ENCODE measurements at places on chromosomes 2 and 18.
A peak's percentile ranks its signal among the peaks of the same experiment; 100 is the strongest.

GRCh38 chr2:67619204-67619603 is 222.1 kb downstream of the ETAA1 start:
- no peak for DNase-seq

DNA sequence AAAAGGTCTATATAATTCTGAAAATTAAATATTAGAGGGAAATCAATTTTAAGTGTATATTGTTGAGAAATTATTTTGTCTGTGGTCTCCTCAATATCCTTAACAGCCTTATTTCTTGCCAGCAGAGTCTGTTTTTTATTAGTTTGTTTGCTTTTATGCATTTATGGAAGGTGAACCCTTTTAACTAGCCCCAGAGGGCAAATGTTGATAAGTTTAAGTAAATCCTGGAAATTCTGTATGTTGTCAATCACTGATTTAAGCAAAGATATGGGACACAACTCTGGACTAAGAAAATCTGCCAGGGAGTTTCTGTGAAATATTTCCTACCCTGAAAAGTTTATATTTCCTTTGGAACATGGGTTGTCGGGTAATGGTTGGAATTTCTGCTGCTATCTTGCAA is 339.5 kb upstream of the COL3A1 start:
- DNase-seq = no peak

DNA sequence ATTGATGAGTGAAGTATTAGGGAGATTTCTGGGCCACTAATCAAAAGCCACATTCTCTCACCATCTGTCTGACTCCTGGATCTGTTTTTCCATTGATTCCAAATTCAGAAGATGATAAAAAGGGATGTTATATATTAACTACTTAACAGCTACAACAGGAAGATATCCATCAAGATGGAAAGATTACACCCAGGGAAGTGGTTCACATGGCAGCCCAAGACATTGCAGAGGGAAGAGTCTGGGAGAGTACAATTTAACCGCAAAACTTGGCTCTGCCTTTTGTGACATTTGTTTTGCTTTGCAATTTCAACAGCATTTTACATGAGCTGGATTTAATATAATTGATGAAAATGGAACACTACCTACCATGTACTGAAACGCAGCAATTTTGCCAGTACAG is 22.5 kb upstream of the TCF4 start:
- no peak for DNase-seq

DNA sequence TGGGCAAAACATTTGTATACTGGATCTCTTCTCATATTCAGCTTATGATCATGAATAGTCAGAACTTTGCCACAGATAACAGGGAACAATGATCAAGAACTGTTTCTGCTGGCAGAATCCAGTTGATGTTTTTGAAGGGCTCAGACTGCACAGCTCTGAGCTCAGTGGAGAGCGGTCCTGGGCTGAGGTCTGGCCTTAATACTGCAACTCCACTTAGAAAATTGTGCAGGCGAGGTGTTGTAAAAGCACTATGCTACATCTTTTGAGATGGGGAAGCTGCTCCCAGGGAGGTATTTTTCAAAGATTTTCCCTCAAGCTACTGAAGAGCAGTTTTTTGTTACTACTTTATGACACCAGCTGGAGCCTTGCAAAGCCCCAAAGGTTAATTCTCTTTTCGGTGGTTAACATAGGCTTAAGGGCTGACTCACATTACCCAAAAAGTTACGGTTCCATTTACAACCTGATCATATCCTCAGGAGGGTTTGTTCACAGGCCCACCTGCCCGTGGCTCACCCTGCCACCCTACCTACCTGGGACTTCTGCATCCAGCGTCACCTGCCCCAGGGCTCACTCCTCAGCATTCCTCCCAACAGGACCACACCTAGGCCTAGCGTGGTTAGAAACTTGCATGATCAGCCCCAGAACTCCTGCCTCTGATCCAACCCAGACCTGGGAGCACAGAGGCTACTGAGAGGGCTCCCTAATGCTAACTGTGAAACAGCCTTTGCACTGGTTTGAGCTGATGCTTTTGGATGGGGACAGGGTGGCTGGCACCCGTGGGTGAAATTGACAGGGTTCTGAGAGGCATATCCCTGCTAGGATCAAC is 114.4 kb downstream of the NCK2 start:
- peak; percentile 62 for DNase-seq

GRCh38 chr2:30567317-30567716 is 120.3 kb downstream of the LCLAT1 start:
- DNase-seq = no peak

GRCh38 chr18:79554321-79554720 is 125.3 kb upstream of the CTDP1 start:
- DNase-seq = no peak

- DNase-seq = no peak
These were observed 111.7 kb downstream of the RTP5 start for GRCh38 chr2:241981076-241981700.

DNA sequence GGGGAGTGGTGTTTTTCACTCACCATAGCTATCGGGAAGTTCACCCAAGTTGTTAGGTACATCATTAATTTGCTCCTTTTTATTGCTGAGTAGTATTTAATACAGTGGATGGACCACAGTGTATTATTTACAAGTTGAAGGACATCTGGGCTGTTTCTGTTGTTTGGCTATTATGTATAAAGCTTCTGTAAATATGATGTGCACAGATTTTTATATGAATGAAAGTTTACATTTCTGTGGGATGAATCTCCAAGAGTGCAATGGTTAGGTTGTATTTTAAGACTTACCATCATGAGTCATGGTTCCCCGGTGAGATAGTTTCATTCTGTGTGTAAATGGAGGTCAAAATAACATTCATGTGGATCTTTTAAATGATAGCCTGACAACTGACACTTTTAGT is 337.4 kb downstream of the PTPRM start:
- no peak for DNase-seq

DNA sequence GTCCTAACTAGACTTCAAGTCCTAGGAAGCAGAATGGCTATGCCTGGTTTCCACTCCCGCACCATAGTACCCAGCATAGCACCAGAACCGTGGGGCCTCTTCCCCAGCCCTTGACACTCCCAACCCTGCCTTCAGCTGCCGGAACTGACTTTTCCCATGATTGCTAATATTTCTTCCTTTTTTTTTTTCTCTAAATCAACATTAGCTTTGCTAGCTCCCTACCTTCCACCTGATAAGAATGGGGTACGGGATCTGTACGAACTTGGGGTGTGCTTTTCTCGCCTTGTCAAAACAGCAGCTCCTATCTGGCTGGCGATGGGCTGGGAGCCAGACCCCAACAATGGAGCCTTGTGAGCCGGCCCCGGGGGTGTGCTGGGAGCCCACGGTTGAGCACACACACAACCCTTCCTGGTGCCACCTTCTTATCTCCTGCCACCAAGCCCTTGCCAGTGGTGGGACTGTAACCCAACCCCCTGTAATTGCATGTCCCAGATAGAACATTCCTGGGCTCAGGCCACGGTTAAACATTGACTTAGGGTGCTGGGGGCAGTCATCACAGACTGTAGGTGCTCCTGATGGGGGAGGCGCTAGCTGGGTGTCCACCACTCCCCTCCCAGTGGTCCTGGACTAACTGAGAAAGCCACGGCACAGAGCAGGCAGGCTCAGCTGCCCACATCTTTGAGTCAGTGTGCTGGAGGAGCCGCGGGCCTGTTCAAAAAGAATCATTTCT is 213.0 kb upstream of the HAAO start:
- no peak for DNase-seq

DNA sequence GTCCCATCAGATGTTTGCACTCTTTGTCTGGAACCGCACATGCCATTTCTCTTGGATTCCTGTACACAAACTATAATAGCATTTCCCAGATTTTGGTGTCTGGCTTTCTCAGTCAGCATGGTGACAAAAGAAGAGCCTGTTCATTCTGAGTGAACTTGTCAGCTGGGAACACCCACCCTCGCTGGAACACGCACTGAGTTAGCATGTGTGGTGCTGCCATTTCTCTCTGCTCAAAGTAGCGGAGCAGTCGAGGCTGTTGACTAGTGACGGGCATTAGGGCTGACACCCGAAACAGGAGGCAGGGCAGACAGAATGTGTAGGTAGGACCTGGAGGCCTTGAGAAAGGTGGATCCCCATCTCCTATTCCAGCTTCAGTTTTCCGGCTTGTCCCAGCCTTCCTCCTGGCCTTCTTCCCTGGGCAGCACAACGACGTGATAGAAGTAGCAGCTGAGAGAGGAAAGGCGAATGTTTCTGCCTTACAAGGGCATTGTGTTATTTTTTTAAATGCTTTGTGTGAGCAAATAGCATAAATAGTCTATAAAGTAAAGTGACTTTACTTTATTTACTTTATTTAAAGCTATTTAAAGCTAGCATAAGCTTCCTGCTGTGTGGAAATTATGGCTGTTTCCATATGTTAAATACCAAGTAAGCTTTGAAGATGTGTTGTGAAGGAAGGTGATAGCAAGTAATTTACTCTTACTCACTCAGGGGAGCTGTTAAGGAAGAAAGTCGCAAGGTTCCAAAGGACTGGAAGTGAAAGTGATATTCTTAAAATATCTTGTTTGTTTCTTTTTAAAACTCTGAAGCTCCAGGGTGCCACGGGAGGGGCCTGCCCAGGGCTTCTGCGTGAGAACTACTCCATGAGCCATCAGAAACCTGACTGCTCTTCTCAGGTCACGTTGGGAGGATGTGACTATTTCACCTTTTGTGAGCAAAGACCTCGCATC is 272.6 kb downstream of the NEDD4L start:
- peak; percentile 53 for DNase-seq

GRCh38 chr2:6888724-6889123 is 11.1 kb downstream of the RSAD2 start:
- DNase-seq = no peak

DNA sequence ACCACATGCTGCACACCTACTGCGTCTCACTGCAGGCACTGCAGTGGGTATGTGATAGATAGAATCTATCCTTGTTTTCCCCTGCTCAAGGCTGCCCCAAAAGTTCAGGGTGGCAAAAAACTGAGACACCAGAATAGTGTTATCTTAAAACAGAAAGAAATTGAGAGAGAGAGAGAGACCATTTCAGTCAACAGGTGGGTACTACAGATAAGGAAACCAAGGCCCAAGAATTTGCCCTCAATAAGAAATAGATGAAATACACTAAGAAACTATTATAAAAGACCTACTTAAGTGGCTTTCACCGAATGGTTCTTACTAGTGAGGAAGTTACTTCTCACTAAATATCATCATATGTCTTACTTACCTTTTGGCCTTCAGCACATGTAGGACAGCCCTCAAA is 27.9 kb downstream of the EPG5 start:
- no peak for DNase-seq

DNA sequence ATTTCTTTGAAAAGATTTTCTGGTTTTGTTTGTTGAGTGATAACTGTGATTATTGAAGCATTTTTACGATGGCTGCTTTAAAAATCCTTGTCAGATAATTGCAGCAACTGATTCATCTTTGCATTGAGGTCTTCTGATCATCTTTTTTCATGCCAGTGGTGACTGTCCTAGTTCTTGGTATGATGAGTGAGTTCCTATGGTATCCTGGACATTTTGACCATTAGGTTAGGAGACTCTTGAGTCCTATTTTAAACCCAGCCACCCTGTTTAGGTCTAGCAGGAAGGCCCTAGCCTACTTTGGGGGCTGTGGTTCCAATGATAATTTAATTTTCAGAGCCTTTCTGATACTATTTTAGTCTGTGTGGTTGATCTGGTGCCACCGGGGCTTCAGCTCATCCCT is 72.7 kb upstream of the REV1 start:
- no peak for DNase-seq

- DNase-seq = no peak
These were observed 256.0 kb downstream of the VAPA start for GRCh38 chr18:10169814-10170213.

DNA sequence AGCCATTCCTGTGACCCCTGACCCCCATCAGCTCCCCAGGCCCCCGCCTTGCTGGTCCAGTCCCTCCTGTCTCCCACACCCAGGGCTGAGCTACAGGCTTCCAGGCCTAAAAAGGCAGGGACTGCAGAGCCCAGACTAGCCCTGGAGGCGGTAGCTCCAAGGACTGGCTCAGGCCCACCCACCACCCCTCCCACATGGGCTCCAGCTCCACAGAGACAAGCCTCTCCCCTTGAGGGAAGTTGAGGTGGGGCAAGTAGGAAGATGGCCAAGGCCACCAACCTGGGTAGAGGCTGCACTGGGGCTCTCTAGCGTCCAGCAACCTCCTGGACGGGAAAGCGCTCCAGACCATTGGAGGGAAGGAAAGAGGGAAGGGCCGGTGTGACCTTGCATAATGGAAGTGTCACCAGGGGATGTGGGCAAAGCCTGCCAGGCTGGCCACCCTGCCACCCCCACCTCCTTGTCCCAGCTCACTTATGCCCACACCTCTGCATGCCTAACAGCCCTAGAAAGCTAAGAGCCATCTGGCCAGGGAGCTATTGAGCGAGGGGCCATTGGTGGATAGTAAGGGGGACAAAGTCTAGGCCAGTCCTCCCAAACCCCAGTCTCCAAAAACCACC is 63.1 kb downstream of the TNS1 start:
- DNase-seq = no peak

GRCh38 chr18:58309610-58310239 is 265.7 kb downstream of the NEDD4L start:
- DNase-seq = no peak

DNA sequence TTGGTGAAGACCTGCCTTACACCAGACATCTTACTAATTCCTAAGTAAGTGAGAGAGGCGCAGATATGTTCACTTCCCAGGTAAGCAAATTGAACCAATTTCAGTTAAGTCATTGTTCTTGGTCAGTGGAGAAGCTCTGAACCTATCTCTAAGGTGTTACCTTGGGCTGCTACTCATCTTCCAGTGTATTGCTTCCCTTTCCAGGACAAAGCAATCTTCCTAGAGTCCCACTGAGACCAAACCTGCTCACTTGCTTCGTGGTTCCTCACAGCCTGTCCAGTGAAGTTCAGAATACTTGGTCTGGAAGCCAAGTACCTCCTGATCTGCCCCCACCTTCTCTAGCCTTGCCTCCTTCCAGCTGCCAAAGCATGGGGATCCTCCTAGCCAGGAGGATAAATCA is 22.5 kb upstream of the GBX2 start:
- DNase-seq = no peak

- no peak for DNase-seq
These were observed 217.7 kb downstream of the MCFD2 start for GRCh38 chr2:46697830-46698323.

DNA sequence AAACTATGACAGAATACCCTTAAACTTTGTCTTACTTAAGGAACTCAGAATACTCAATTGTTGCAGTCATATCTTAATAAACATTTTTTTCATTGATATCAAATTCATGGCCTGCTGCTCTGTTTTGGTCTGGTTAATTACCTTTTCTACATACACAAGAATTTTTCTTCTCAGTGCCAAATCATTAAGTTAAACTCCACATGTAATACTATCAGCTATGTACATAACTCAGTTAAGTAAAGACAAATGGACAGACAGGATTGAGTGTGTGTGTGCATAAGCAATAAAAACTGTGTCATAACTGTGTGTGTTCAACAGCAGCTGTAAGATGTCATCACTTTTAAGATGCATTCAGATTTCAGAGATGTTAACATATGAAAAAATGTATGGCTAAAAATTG is 34.4 kb downstream of the VRK2 start:
- no peak for DNase-seq

GRCh38 chr2:49840428-49840975 is 686.2 kb upstream of the FSHR start:
- no peak for DNase-seq

Measured in activated CD8-positive, alpha-beta T cell treated with anti-CD3 and anti-CD28 coated beads for 36 hours (primary cell).